HFFc6 (cell line): ENCODE measurements at places on chromosomes 11 and 22. TPM values are rescaled to one million over a fixed set of nuclear protein-coding genes. Genes with fewer than 3 reads are reported as not detected.

Gene GGTLC3
- total RNA-seq: not detected in 3 replicates

Gene MIAT
- total RNA-seq: 0.37 to 0.71 TPM (median 0.57 TPM) in 3 replicates

Gene TMEM151A
- not detected in 3 replicates for total RNA-seq

Gene OR52I1
- total RNA-seq: not detected in 2 replicates

Gene APOL5
- total RNA-seq: not detected in 3 replicates

Gene PDE3B
- total RNA-seq: not detected in 3 replicates

Gene ANKK1
- not detected in 3 replicates for total RNA-seq

Gene OR2D2
- total RNA-seq: not detected in 3 replicates

Gene KRTAP5-8
- total RNA-seq: not detected in 3 replicates

Gene MISFA
- total RNA-seq: 2.0 and 2.8 TPM in 2 replicates

Gene PLEKHB1
- total RNA-seq: 0.26 to 1.1 TPM (median 0.43 TPM) in 3 replicates

Gene MMP10
- 0.27 to 3.5 TPM (median 1.1 TPM) in 3 replicates for total RNA-seq

Gene SLC22A12
- not detected in 3 replicates for total RNA-seq

Gene C11orf87
- total RNA-seq: 0.07 to 0.26 TPM (median 0.07 TPM) in 3 replicates

Gene GGTLC2
- not detected in 3 replicates for total RNA-seq

Gene ACR
- total RNA-seq: not detected in 3 replicates

Gene OR6A2
- 0.12 TPM in 1 of 3 replicates, not detected in the others for total RNA-seq

Gene SSTR3
- not detected in 2 replicates for total RNA-seq

Gene CNTF
- total RNA-seq: 0.44 and 0.91 TPM in 2 replicates

Gene NEFH
- not detected in 2 replicates for total RNA-seq

Gene FAM83F
- total RNA-seq: not detected in 3 replicates

Gene LYVE1
- total RNA-seq: not detected in 3 replicates

Gene ESAM
- total RNA-seq: not detected in 3 replicates

Gene PTDSS2
- 25.1 to 34.1 TPM (median 30.7 TPM) in 3 replicates for total RNA-seq

Gene RBMXL2
- total RNA-seq: not detected in 3 replicates

Gene CREB3L1
- total RNA-seq: 282 and 322 TPM in 2 replicates

Gene PTPRCAP
- 0.35 TPM in 2 of 3 replicates, not detected in the other for total RNA-seq

Gene INTS4
- 25.5 to 29.1 TPM (median 26.3 TPM) in 3 replicates for total RNA-seq

Gene BAIAP2L2
- total RNA-seq: not detected in 3 replicates

Gene OR52M1
- total RNA-seq: not detected in 3 replicates

Gene MICALL1
- 42.4 to 46.5 TPM (median 43.9 TPM) in 3 replicates for total RNA-seq

Gene VPREB1
- total RNA-seq: not detected in 3 replicates

Gene OR51I1
- not detected in 2 replicates for total RNA-seq

Gene KLHL35
- total RNA-seq: not detected in 3 replicates

Gene RFPL2
- not detected in 3 replicates for total RNA-seq

Gene ISX
- total RNA-seq: not detected in 3 replicates

Gene GAL3ST3
- total RNA-seq: not detected in 2 replicates

Gene SLC22A6
- not detected in 3 replicates for total RNA-seq

Gene UBQLN3
- total RNA-seq: not detected in 2 replicates

Gene OR6T1
- total RNA-seq: not detected in 3 replicates

Gene LDHAL6A
- total RNA-seq: not detected in 2 replicates

Gene FAM76B
- total RNA-seq: 9.5 to 10.2 TPM (median 10.0 TPM) in 3 replicates

Gene ADORA2A
- 1.1 to 2.9 TPM (median 1.7 TPM) in 3 replicates for total RNA-seq
